Uterine smooth muscle cell (primary cell): ENCODE measurements at places on chromosomes 1 and 21. TPM values are rescaled to one million over a fixed set of nuclear protein-coding genes. Genes with fewer than 3 reads are reported as not detected.

The LCK gene
- not detected in 2 replicates for total RNA-seq

The WNT2B gene
- 0.75 and 1.2 TPM in 2 replicates for total RNA-seq

The SLC16A4 gene
- 16.6 and 47.6 TPM in 2 replicates for total RNA-seq

The GPR157 gene
- total RNA-seq = 5.1 and 5.4 TPM in 2 replicates

The GRHL3 gene
- not detected in 2 replicates for total RNA-seq

The HSD3B2 gene
- total RNA-seq = not detected in 2 replicates

The KCND3 gene
- under 0.01 and 0.25 TPM in 2 replicates for total RNA-seq

The TDRD10 gene
- total RNA-seq = not detected in 2 replicates

The MAP3K7CL gene
- 11.8 and 19.7 TPM in 2 replicates for total RNA-seq

The PPFIA4 gene
- total RNA-seq = 5.0 and 10.1 TPM in 2 replicates

The ADORA3 gene
- total RNA-seq = not detected in 2 replicates

The PLPP3 gene
- 10.2 and 14.2 TPM in 2 replicates for total RNA-seq

The MFSD2A gene
- total RNA-seq = 4.9 and 5.9 TPM in 2 replicates

The COL11A1 gene
- 121 and 214 TPM in 2 replicates for total RNA-seq

The FOXO6 gene
- total RNA-seq = under 0.01 TPM in 1 of 2 replicates, not detected in the other

The VSIG8 gene
- 0.12 TPM in 1 of 2 replicates, not detected in the other for total RNA-seq

The HORMAD1 gene
- not detected in 2 replicates for total RNA-seq

The PROK1 gene
- not detected in 2 replicates for total RNA-seq

The KCNK1 gene
- total RNA-seq = 28.7 and 32.8 TPM in 2 replicates

The FALEC gene
- 0.25 and 0.77 TPM in 2 replicates for total RNA-seq

The VHLL gene
- not detected in 2 replicates for total RNA-seq

The C4BPA gene
- total RNA-seq = not detected in 2 replicates

The PYCR2 gene
- 38.3 and 51.4 TPM in 2 replicates for total RNA-seq

The AK5 gene
- total RNA-seq = 45.2 and 49.5 TPM in 2 replicates

The IVL gene
- total RNA-seq = 0.37 and 1.7 TPM in 2 replicates

The SIPA1L2 gene
- 0.44 and 2.1 TPM in 2 replicates for total RNA-seq

The SRGAP2B gene
- total RNA-seq = 31.4 and 40.8 TPM in 2 replicates

The SPATA46 gene
- 0.12 TPM in 1 of 2 replicates, not detected in the other for total RNA-seq

The RGS1 gene
- total RNA-seq = not detected in 2 replicates

The MEF2D gene
- 6.9 and 7.7 TPM in 2 replicates for total RNA-seq

The PLPPR5 gene
- total RNA-seq = 0.12 and 0.89 TPM in 2 replicates

The CD52 gene
- total RNA-seq = not detected in 2 replicates

The DDAH1 gene
- total RNA-seq = 36.4 and 40.7 TPM in 2 replicates

The NBPF6 gene
- not detected in 2 replicates for total RNA-seq

The OR2L5 gene
- under 0.01 and 0.12 TPM in 2 replicates for total RNA-seq

The LCE1B gene
- total RNA-seq = not detected in 2 replicates

The KRTAP19-8 gene
- not detected in 2 replicates for total RNA-seq

The CRYBG2 gene
- total RNA-seq = 0.12 TPM in 1 of 2 replicates, not detected in the other
